ENCODE measurements at places on chromosomes 2 and 18. TPM values are rescaled to one million over a fixed set of nuclear protein-coding genes. Genes with fewer than 3 reads are reported as not detected.
A peak's percentile ranks its signal among the peaks of the same experiment; 100 is the strongest.

DNA sequence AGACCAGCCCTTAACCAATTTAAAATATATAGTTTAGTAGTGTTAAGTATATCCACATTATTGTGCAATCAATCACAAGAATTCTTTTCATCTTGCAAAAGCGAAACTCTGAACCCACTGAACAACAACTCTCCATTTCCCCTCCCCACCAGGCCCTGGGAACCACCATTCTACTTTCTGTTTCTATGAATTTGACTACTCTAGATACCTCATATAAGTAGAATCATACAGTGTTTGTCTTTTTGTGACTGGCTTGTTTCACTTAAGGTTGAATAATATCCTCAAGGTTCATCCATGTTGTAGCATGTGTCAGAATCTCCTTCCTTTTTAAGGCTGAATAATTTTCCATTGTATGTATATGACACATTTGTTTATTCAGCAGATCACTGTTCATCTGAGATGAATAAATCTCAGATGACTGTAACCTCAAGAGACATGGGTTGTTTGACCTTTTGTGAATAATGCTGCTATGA, 8.1 kb upstream of the SOS1 start:
- peak; percentile 73 for DNase-seq
- peak overlapping the region; percentile 82 for H3K4me3 ChIP-seq
- no peaks in the 10 kb centered on the region for H3K27me3 ChIP-seq
- no peaks in the 10 kb centered on the region for H3K36me3 ChIP-seq

Gene SCN3A
- polyA plus RNA-seq = 18.1 TPM

Gene DPP10
- polyA plus RNA-seq = not detected

Gene CHRND
- not detected for polyA plus RNA-seq

- H3K4me1 ChIP-seq = peaks cover 8% of the 10 kb centered on the region
- no peaks in the 10 kb centered on the region for H3K36me3 ChIP-seq
- no peak overlapping the region for H3K27ac ChIP-seq
- no peak for DNase-seq
These were observed 35.9 kb upstream of the CCDC93 start for GRCh38 chr2:118049816-118050140.

Gene ASPRV1
- 0.12 TPM for polyA plus RNA-seq

DNA sequence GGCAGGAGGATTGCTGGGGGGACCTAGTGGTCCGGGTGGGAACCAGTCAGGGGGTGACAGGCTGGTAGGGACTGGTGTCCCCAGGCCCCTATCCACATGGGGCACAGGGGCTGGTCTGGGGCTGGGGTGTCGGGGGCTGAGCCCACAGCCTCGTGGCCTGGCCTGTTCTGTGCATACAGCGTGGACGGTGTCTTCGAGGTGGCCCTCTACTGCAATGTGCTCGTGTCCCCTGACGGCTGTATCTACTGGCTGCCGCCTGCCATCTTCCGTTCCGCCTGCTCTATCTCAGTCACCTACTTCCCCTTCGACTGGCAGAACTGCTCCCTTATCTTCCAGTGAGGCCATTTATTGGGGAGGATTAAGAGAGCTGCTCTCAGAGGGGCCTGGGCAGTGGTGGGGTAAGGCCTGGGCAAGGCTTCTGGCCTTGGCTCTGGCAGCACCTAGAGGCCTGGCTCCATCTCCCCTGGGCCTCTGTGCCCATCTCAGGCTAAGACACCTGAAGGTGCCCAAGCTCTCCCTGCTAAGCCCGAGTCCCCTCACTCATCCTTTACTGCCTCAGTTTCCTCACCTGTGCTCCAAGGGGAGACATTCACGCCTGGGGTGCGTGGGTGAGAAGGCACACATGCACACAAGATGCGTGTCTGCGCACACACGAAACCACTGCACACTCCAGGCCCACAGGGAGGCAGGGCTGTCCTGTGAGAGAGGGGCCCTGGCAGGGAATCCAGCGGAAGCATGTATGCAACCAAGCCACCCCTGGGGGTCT, 1.9 kb downstream of the CHRNG start:
- no peaks in the 10 kb centered on the region for H3K36me3 ChIP-seq
- H3K27me3 ChIP-seq = no peaks in the 10 kb centered on the region
- H3K4me3 ChIP-seq = no peak overlapping the region
- DNase-seq = no peak
- H3K27ac ChIP-seq = no peak overlapping the region

GRCh38 chr2:48504647-48505327, 25.2 kb upstream of the STON1 start:
- no peak overlapping the region for H3K4me3 ChIP-seq
- no peak overlapping the region for H3K27ac ChIP-seq
- no peaks in the 10 kb centered on the region for H3K4me1 ChIP-seq
- no peak for DNase-seq
- no peaks in the 10 kb centered on the region for H3K27me3 ChIP-seq

Gene CYP20A1
- 28.5 TPM for polyA plus RNA-seq

GRCh38 chr18:30192216-30192615, 850.3 kb downstream of the DSC3 start:
- H3K27ac ChIP-seq = no peak overlapping the region
- no peaks in the 10 kb centered on the region for H3K36me3 ChIP-seq
- H3K4me3 ChIP-seq = no peak overlapping the region
- no peak for DNase-seq
- no peaks in the 10 kb centered on the region for H3K27me3 ChIP-seq

Gene SLC9A2
- not detected for polyA plus RNA-seq

Gene SAG
- not detected for polyA plus RNA-seq

DNA sequence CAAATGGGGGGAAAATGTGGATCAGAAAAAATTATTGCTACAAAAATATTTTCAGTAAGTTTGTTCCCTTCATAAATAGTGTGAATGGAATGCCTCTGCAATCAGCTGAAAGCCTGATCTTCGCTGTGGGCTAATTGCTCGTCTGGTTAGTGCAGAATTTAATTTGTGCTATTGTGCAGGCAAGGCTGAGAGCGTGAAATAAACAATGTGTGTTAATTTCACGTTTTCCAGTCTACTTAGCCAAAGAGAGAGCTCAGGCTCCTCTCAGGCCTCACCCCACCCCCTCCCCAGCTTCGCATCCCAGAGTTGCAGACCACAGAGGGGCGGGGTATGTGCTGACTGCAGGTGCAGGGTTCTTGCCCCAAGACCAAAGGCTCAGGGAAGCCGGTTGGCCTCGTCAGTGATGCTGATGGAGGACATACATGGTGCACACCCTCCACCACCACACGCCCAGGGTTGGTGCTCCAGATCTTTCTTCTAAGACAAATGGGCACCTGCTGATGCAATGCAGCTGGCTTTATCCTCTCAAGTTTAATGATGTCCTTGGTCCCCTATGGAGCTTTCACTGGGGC, 302.6 kb upstream of the SLC14A2 start:
- H3K4me3 ChIP-seq = no peak overlapping the region
- H3K4me1 ChIP-seq = no peaks in the 10 kb centered on the region
- H3K36me3 ChIP-seq = no peaks in the 10 kb centered on the region
- no peak overlapping the region for H3K27ac ChIP-seq

DNA sequence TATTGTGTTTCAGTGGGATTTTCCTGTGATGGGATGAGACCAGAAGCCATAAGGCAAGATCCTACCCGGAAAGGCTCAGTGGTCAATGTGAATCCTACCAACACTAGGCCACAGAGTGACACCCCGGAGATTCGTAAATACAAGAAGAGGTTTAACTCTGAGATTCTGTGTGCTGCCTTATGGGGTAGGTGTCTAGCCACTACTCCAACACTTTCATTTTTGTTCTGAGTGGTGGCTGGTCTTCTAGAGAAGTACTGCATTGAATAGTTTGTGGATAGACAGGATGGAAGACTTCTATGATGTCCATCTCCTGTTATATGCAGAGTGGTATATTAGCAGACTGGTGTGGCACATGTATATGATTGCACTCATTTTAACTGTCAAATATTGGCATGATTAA, 117.7 kb upstream of the IL1R2 start:
- H3K36me3 ChIP-seq = peaks cover 38% of the 10 kb centered on the region
- no peaks in the 10 kb centered on the region for H3K27me3 ChIP-seq
- no peaks in the 10 kb centered on the region for H3K4me1 ChIP-seq
- no peak overlapping the region for H3K27ac ChIP-seq
- no peak for DNase-seq

Gene PLCD4
- not detected for polyA plus RNA-seq

Gene C1D
- polyA plus RNA-seq = 36.2 TPM

Gene INPP5D
- polyA plus RNA-seq = 56.8 TPM

DNA sequence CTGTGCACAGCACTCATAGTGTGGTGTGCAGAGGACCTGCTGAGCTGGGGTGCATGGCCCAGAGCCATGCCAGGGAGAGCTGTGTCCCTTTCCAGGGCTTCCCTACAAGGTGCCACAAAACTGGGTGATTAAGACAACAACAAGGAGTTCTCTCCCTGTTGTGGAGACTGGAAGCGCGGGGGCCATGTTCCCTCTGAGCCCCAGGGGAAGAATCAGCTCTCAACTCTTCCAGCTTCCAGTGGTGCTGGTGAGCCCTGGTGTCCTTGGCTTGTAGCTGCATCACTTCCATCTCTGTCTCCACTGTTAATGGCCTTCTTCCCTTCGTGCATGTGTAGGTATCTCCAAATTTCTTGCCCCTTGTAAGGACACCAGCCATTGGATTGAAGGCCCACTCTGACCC, 73.3 kb downstream of the CABLES1 start:
- peaks cover 3% of the 10 kb centered on the region for H3K4me1 ChIP-seq
- peaks cover 5% of the 10 kb centered on the region for H3K36me3 ChIP-seq
- no peak for DNase-seq
- H3K4me3 ChIP-seq = no peak overlapping the region
- H3K27me3 ChIP-seq = peaks cover 4% of the 10 kb centered on the region

DNA sequence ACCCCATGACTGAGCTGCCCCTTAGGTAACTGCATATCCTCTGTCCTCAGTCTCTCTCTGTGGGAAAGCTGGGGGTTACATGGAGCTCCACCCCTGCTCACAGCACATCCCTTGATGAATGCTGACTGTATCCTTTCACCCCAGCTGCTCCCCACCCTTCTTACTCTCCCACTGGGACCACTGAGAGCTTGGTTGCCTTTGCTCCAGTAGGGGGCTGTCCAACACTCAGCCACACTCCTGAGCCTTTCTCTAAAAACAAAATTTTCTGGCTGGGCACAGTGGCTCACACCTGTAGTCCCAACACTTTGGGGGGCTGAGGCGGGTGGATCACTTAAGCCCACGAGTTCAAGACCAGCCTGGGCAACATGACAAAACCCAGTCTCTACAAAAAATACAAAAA, 89.2 kb upstream of the MSH2 start:
- H3K27me3 ChIP-seq = no peaks in the 10 kb centered on the region
- no peak overlapping the region for H3K4me3 ChIP-seq
- no peaks in the 10 kb centered on the region for H3K36me3 ChIP-seq
- no peak for DNase-seq
- H3K4me1 ChIP-seq = peaks cover 32% of the 10 kb centered on the region

DNA sequence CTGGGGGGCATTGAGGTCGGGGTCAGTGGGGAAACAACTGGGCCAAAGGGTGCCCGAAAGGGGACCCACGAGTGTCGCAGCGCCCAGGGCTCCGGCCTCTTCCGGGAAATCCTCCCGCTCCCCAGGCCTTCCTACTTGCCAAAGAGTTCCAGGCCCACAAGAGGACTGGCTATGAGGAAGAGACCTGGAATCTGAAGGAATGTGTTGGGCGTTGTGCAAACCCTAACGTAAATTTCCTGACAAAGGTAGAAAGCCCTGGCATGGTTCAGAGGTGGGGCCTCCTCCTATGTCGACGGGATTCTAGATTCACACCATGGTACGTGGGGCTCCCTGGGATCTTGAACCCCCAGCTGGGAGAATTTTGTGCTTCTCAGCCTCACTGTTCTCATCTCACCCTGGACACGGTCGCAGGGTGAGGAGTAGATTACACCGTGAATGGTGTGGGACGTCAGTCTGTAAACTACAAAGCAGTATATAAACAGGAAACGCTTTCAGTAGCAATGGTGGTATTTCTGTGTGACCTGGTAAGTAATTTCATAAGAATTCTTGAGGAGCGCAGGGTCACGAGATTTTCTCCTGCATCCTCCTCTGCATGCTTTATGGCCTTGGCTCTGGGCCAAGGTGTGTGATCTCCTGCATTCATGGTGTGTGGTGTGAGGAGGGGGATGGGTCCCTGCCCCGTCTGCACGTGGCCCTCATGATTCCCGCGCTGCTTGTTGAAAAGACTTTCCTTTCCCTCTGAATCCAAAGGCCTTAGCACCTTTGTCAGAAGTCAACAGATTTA, 868 bp downstream of the HSBP1L1 start:
- no peak for DNase-seq
- H3K4me1 ChIP-seq = peaks cover 17% of the 10 kb centered on the region
- no peaks in the 10 kb centered on the region for H3K36me3 ChIP-seq
- H3K4me3 ChIP-seq = peak overlapping the region; percentile 80

- DNase-seq = no peak
- H3K4me3 ChIP-seq = no peak overlapping the region
- no peaks in the 10 kb centered on the region for H3K27me3 ChIP-seq
- no peaks in the 10 kb centered on the region for H3K36me3 ChIP-seq
These were observed 185.5 kb downstream of the HDAC4 start for GRCh38 chr2:239215136-239215925.

DNA sequence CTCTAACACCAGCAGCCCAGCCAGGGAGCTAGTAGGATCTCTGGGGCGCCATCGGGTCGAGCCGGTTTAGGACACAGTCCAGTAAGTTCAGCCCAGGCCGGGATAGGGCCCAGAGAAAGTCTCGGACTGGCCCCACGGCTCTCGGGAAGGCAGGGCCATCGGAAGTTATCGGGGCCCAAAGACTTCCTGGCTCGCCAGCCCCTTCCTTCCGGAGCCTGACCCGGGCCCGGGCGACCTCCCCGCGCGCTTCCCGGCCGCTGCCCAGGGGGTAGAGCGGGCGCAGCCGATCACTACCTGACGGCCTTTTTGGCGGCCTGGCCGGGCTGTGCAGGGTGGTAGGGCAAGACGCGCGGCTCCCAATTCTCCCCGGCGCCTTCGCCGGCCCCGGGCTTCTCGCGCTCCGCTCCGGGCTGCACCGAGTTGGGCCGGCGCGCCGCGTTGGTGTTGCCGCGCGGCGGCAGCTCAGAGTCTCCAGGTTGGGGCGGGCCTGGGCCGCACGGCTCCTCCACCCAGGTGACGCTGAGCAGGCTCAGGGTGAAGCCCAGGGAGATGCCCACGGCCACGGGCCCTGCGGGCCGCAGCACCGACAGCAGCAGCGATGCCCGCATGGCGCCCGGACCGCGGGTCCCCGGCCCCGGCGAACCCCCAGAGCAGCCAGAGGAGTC, 546 bp downstream of the CHPF start:
- peak; percentile 15 for DNase-seq
- H3K27ac ChIP-seq = peak overlapping the region; percentile 86
- H3K4me1 ChIP-seq = peaks cover 17% of the 10 kb centered on the region

Gene TACR1
- 0.15 TPM for polyA plus RNA-seq

- H3K4me1 ChIP-seq = no peaks in the 10 kb centered on the region
- H3K36me3 ChIP-seq = peaks cover 8% of the 10 kb centered on the region
- no peak for DNase-seq
- H3K27me3 ChIP-seq = peaks cover 17% of the 10 kb centered on the region
- H3K27ac ChIP-seq = no peak overlapping the region
These were observed 447.5 kb downstream of the TNS1 start for GRCh38 chr2:217555081-217555876.

Gene NT5C1B
- 0.39 TPM for polyA plus RNA-seq

Gene DSG1
- not detected for polyA plus RNA-seq

Gene C2orf80
- polyA plus RNA-seq = not detected

Measured in naive B cell (primary cell).